SK-N-SH (cell line): ENCODE measurements at places on chromosomes 1 and 21. TPM values are rescaled to one million over a fixed set of nuclear protein-coding genes. Genes with fewer than 3 reads are reported as not detected.

- DNase-seq, result no peak
Measured at GRCh38 chr1:42316292-42316691, 18.7 kb downstream of the FOXJ3 start.

DNA sequence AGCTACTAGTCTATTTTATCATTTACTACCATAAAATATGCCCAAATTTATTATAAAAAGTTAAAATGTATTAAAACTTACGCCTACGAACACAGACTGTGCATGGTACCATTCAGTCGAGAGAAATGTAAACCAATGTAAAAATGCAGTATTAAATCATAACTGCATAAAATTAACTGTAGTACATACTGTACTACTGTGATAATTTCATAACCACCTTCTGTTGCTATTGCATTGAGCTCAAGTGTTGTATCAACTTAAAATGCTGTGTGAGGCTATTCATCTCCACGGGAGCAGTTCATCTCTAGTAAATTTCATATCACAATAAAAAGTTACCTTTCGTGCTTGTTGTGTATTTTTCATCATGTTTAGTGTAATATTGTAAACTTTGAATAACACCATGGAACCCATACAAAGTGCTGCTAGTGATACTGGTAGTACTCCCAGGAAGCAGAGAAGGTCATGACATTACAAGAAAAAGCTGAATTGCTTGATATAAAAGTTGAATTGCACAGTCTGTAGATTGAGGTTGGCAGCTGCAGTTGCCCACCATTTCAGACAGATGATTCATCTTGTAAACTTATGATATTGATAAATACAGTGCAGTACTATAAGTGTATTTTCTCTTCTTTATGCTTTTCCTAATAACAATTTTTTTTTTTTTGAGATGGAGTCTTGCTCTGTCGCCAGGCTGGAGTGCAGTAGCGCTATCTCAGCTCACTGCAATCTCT lies 19.0 kb upstream of the CENPF start:
- no peak for DNase-seq

DNA sequence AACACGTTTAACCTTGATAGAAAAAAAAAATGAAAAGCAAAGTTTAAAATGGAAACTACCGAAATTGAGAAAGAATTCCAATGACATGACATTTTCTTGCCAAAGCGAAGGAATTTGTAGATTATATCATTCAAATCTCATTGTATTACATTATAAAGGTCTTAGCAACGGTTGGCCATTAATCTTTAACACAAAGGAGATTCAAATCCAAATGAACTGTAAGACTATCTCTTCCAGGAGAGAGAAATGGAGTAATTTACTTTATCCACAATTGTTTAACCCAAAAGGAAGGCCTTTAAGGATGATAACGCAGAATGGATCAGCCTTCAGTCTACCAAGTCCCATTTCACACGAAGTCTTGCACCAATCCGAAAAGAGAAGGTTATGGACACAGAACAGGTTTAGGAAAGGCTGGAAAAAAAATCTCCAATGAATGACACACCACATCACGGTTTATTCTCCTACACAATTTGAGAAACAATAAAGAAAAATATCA lies 1.5 kb downstream of the ENAH start:
- DNase-seq, result no peak

DNA sequence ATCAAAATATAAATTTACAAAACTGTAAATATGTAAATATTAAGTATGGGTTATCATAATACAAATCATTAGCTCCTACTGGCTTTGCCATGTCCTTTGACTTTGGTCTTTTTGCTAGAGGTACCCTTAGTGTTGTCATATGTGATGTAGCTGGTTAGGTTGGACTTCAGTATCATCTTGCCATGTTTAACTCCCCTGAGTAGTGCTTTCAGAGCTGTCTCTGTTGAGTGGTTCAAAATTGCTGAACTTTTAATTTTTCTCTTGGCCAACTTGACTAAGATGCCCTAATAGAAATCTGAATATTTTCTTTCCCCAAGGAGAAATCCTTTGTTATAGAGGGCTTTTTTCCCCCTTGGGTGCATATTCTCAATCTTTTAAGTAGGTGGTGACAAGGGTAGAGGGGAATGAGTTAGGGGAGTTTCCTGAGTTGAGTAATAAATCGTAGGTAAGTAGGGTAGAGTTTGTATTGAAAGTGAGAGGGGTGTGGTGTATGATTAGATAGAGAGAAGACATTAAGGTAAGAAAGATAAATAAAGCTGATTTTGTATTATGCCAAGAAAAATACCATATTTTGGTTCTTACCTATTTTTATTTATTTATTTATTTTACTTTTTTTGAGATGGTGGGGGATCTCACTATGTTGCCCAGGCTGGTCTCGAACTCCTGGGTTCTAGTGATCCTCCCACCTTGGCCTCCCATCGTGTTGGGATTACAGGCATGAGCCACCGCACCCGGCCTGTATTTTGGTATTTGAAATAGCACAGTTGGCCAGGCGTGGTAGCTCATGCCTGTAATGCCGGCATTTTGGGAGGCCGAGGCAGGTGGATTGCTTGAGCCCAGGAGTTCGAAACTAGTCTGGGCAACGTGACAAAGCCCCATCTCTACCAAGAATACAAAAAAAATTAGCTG lies 21.8 kb downstream of the RPRD2 start:
- DNase-seq, result no peak

DNA sequence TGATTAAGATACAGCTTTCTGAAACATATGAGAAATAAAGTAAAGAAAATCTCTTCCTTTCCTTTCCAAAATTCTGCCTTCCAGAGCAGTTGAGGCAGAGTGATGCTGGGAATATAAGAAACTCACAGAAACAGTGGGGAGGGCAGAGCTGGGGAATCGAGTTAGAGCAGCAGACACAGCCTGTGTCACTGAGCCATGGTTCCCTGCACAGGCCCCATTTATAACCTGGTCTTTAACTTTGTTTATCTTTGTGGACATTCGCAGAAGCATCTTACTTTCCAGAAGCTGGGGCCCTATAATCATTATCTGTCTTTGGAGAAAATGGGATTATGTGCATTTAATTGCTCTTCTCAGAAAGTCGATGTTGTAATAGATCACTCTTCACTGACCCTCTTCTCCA lies 349.1 kb downstream of the SETD4 start:
- no peak for DNase-seq

GRCh38 chr1:223747838-223748335 lies 35.5 kb downstream of the CAPN2 start:
- DNase-seq, result no peak

DNA sequence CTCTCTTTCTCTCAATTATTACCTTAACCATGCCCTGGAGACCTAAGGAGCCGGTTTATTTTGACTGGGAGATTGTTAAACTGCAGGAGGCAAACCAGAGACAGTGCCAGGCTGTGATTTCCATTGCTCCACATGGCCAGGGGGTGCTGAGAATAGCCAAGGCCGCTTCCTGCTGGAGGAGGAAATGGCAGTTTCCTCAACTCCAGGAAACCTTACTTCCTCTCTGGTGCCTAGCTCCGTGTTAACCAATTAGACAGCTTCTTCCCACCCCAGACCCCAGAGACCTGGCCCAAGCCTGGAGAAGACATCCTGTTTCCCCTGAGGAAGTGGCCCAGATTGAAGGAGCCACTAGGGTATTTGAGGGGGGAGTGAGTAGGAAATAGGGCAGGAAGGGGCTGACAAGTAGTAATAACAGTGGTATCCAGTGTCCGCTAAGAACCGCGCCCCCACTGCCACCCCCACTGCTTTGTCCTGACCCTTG lies 161.2 kb downstream of the PLPP3 start:
- DNase-seq, result no peak

GRCh38 chr1:235013512-235013911 lies 115.1 kb downstream of the TOMM20 start:
- no peak for DNase-seq

DNA sequence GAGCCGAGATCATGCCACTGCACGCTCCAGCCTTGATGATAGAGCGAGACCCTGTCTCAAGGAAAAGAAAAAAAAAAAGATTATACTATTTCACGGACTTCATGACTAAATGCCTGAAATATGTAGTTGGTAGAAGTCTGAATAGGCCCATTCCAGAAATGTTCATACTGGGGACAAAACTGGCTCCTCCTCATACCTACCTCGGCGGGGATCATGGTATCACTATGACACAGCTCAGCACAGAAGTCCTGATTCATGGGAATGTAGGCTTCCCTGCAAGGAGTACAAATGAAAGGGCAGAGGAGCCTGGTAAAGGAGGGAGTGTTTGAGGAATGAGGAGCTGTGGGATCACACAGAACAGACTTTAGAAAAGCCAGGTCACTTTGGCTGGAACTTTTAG lies 5.0 kb downstream of the SPATA46 start:
- no peak for DNase-seq

The PAPPA2 gene
- 0.02 and 0.03 TPM in 2 replicates for polyA plus RNA-seq

The TNFSF18 gene
- polyA plus RNA-seq, result 1.2 and 2.8 TPM in 2 replicates

The SLFNL1 gene
- polyA plus RNA-seq, result 0.16 and 0.26 TPM in 2 replicates

The LRRC7 gene
- 0.02 and 0.03 TPM in 2 replicates for polyA plus RNA-seq

The OR11L1 gene
- not detected in 2 replicates for polyA plus RNA-seq
